Melanocyte of skin (primary cell): ENCODE measurements at places on chromosomes 7 and 10. TPM values are rescaled to one million over a fixed set of nuclear protein-coding genes. Genes with fewer than 3 reads are reported as not detected.

The PNLIPRP1 gene
- not detected in 2 replicates for total RNA-seq

The DKK1 gene
- 18.6 and 59.6 TPM in 2 replicates for total RNA-seq

The MOSPD3 gene
- total RNA-seq, result 7.2 and 11.6 TPM in 2 replicates

The OR6B1 gene
- total RNA-seq, result not detected in 2 replicates

The CELF2 gene
- 145 and 179 TPM in 2 replicates for total RNA-seq

The SFTPD gene
- total RNA-seq, result not detected in 2 replicates

The LRRC61 gene
- total RNA-seq, result 12.3 and 12.5 TPM in 2 replicates

The GIMAP8 gene
- total RNA-seq, result not detected in 2 replicates

The KLF14 gene
- total RNA-seq, result not detected in 2 replicates

The NRCAM gene
- total RNA-seq, result 33.4 and 61.8 TPM in 2 replicates

The SPDYE6 gene
- total RNA-seq, result not detected in 2 replicates

The SLIT1 gene
- under 0.01 and 0.15 TPM in 2 replicates for total RNA-seq

The GDF10 gene
- not detected in 2 replicates for total RNA-seq

The AKR1C2 gene
- total RNA-seq, result under 0.01 and 0.73 TPM in 2 replicates

The PAX4 gene
- not detected in 2 replicates for total RNA-seq

The CHST3 gene
- 21.1 and 23.6 TPM in 2 replicates for total RNA-seq

The CCDC3 gene
- total RNA-seq, result not detected in 2 replicates

The NAT16 gene
- not detected in 2 replicates for total RNA-seq

The LIPJ gene
- total RNA-seq, result under 0.01 and 1.2 TPM in 2 replicates

The SPOCK2 gene
- under 0.01 and 0.73 TPM in 2 replicates for total RNA-seq

The ELN gene
- 0.36 TPM in 1 of 2 replicates, not detected in the other for total RNA-seq

The HABP2 gene
- total RNA-seq, result not detected in 2 replicates

The STOX1 gene
- under 0.01 and 0.15 TPM in 2 replicates for total RNA-seq

The MICU1 gene
- total RNA-seq, result 46.1 and 50.9 TPM in 2 replicates

The LBX1 gene
- not detected in 2 replicates for total RNA-seq

The PAPSS2 gene
- 10.3 and 14.5 TPM in 2 replicates for total RNA-seq

The FIGNL1 gene
- total RNA-seq, result 28.6 and 36.6 TPM in 2 replicates

The CLDN3 gene
- total RNA-seq, result not detected in 2 replicates

The SPDYE11 gene
- total RNA-seq, result not detected in 2 replicates

The OR2A12 gene
- total RNA-seq, result not detected in 2 replicates

The PNLIPRP2 gene
- total RNA-seq, result not detected in 2 replicates

The CYP3A7 gene
- total RNA-seq, result not detected in 2 replicates

The OR2A1 gene
- 0.15 TPM in 1 of 2 replicates, not detected in the other for total RNA-seq

The OR2F2 gene
- total RNA-seq, result not detected in 2 replicates

The GNGT1 gene
- not detected in 2 replicates for total RNA-seq

The SEMA3C gene
- total RNA-seq, result 145 and 235 TPM in 2 replicates

The SGCE gene
- 56.6 and 58.6 TPM in 2 replicates for total RNA-seq

The OPN4 gene
- total RNA-seq, result not detected in 2 replicates

The PHKG1 gene
- 0.15 and 0.33 TPM in 2 replicates for total RNA-seq

The CYP3A4 gene
- not detected in 2 replicates for total RNA-seq

The AGR3 gene
- not detected in 2 replicates for total RNA-seq

The CALHM3 gene
- not detected in 2 replicates for total RNA-seq

The LHFPL3 gene
- 0.36 TPM in 1 of 2 replicates, not detected in the other for total RNA-seq

The TET1 gene
- 4.8 and 9.5 TPM in 2 replicates for total RNA-seq

The AGAP6 gene
- 3.1 and 5.8 TPM in 2 replicates for total RNA-seq

The UROS gene
- total RNA-seq, result 94.6 and 154 TPM in 2 replicates

The TMEM270 gene
- total RNA-seq, result not detected in 2 replicates

The EIF5AL1 gene
- total RNA-seq, result 1.0 and 1.1 TPM in 2 replicates

The TFAM gene
- 35.6 and 45.2 TPM in 2 replicates for total RNA-seq

The ATG9B gene
- total RNA-seq, result 0.36 TPM in 1 of 2 replicates, not detected in the other
